ENCODE measurements at places on chromosomes 4 and X. TPM values are rescaled to one million over a fixed set of nuclear protein-coding genes. Genes with fewer than 3 reads are reported as not detected.

MAGIX gene
- total RNA-seq: 1.4 TPM

DMRTC1 gene
- total RNA-seq: not detected

TAF7L gene
- total RNA-seq: not detected

ING2 gene
- 10.7 TPM for total RNA-seq

MYOZ2 gene
- total RNA-seq: not detected

HEPH gene
- not detected for total RNA-seq

ZAR1 gene
- total RNA-seq: not detected

NEIL3 gene
- total RNA-seq: 10.3 TPM

Data from CD8-positive, alpha-beta memory T cell (primary cell).